ENCODE measurements at places on chromosomes 3 and 15. TPM values are rescaled to one million over a fixed set of nuclear protein-coding genes. Genes with fewer than 3 reads are reported as not detected.

GRCh38 chr3:29822071-29822470 is 541.2 kb downstream of the RBMS3 start:
- DNase-seq: peak; percentile 48

DNA sequence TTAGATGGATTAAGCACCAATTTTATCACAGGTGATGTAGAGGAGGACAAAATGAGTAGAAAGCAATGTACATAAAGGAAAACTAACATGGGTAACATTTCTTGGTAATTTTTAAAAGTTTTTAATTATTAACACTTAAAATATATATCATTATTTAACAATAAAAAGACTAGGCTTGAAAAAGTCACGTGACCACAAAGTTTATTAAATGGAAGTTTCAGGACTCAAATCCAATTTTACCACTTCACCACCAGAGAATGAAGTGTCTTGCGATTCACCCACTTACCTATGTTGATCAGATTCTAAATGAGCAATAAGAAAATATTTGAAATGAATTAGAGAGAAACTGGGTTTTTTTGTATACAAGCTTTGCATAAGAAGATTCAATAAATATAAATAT is 721.3 kb downstream of the GBE1 start:
- DNase-seq: no peak

- no peak for DNase-seq
Observed at GRCh38 chr3:134804508-134805480, 9.7 kb downstream of the EPHB1 start.

GRCh38 chr3:152278756-152279427 is 10.2 kb downstream of the MBNL1 start:
- DNase-seq: no peak

- DNase-seq: peak; percentile 66
Observed at GRCh38 chr3:69739204-69740102, at the start of gene MITF. MITF (plus strand) TSS chr3:69739464; CDS start chr3:69739598, 134 bp downstream.

- DNase-seq: peak; percentile 56
Observed at GRCh38 chr3:159263750-159264553, 462.1 kb downstream of the MFSD1 start.

DNA sequence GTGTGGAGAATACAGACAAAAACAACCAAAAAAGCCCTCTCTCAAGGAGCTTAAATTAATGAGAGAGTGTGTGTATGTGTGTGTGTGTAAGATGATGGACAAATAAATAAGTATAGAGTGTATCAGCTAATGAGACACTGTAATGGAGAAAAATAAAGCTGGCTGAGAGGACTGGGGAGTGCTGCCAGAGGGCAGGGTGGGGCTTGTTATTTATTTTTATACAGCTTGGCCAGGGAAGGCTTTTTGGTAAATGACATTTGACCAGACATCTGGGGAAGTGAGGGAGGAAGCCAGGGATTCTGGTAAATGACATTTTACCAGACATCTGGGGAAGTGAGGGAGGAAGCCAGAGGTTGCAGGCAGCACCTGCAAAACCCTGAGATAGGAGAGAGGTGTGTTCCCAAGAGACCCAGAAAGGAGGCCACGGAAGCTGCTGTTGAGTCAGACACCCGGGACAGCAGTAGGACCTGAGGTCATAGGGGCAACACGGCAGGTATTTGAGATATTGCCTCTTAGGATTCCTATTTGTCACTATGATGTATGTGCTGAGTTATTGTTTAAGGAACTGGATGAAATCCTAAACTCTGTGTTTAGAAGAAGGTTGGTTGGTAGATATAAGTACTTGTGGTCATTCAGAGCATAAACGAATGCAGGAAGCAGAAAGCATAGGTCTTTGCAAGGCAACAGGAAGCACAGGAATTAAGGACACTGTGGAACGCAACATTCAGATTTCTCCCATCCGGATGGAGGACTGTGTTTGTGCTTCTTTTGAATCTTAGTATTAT is 2.7 kb downstream of the SV2B start:
- DNase-seq: no peak

- peak; percentile 60 for DNase-seq
Observed at GRCh38 chr3:150177673-150178381, 207.1 kb upstream of the PFN2 start.

DNA sequence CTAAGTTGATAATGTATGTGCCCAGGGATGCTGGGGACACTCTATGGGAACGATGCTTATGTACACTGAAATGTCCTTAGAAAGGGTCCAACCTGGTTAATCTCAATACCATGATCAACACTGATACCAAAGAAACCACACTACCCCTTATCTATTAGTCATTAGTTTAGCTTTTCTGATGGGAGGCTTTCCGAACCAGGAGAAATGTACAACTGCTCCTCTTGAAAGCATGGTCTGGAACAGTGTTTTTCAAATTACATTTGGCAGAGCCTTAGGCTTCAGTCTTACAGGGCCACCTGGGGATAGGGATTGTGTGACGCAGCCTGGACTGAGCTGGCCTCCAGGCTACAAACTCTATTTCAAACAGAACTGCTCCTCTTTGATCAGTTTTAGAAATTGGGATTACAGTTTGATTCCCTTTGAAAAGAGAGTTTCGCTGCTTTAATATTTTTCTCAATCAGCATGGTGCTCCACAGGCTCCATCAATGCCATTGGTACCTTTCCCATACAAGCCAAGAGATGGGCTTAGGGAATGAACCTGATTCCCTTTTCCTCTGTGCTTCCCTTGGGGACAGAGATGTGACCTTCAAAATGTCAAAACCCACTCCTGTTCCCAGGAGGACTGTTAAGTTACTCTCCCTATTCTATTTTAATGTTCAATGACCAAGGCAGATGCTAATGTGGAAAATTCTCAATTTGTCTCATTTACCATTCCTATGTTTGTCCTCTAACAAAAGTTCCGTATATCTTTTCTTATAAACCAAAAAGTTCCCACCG is 296.0 kb upstream of the ADAMTS9 start:
- DNase-seq: no peak

GRCh38 chr15:89178307-89178977 is 42.9 kb downstream of the RLBP1 start:
- no peak for DNase-seq

GRCh38 chr3:64094713-64095079 is 71.4 kb upstream of the PSMD6 start:
- DNase-seq: no peak

DNA sequence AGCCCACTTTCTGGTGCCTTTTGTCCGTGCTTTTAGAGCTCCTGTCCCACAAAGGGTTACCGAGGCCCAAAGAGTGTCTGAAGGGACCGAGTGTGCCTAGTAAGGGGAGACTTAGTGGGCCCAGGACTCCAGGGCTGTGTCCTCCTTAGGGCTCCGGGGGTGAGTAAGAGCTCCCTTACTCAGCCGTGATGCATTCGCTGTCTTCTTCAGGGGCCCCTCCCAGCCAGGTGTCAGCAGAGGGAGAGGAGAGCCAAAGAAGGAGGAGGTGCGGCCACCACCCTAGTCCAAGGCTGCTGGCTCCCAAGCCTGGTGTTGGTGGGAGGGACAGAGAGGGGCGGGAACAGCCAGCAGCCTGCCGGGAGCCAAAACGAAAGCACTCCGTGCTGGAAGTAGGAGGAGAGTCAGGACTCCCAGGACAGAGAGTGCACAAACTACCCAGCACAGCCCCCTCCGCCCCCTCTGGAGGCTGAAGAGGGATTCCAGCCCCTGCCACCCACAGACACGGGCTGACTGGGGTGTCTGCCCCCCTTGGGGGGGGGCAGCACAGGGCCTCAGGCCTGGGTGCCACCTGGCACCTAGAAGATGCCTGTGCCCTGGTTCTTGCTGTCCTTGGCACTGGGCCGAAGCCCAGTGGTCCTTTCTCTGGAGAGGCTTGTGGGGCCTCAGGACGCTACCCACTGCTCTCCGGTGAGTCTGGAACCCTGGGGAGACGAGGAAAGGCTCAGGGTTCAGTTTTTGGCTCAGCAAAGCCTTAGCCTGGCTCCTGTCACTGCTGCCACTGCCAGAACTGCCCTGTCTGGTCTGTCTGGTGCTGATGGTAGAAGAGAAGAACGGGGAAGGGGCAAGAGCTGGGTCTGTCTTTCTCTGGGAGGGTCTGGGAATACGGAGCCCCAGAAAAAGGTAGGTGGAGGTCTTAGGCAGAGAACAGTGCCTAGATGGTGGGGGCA is at the start of gene IL17RC:
TSS of gene IL17RC (plus strand) at position 365 of the 947 bp plus-strand sequence. CDS start at position 583, 218 bp downstream.
- DNase-seq: peak; percentile 96

- DNase-seq: no peak
Observed at GRCh38 chr3:172199850-172200369, 160.5 kb downstream of the FNDC3B start.

DNA sequence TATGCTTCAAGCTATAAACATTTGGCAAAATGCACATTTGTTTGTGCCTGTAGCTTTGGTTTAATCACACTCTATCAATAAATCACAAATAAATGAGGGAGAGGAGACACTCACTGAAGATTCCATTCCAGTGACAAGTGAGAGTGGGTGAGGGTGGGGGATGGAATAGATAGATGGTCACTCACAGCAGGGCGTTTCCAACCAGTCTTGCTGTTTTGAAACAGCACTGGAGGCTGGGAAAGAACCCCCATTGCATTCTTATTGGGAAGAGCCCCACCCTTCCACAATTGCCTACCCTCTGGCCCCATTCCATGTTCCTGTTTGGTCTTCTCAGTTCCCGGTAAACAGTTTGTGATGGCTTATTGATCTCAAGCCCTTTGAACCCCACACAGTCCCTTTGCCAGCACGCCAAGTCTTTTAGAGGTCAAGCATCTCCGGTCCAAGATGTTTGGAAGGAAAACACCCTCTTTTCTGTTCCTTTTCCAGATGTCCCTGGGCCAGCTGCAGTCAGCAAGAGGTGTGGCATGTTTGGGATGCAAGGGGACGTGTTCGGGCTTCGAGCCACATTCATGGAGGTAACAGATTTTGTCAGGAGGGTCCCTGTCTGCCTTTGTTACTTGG is 30.7 kb downstream of the LMCD1 start:
- peak; percentile 82 for DNase-seq

DNA sequence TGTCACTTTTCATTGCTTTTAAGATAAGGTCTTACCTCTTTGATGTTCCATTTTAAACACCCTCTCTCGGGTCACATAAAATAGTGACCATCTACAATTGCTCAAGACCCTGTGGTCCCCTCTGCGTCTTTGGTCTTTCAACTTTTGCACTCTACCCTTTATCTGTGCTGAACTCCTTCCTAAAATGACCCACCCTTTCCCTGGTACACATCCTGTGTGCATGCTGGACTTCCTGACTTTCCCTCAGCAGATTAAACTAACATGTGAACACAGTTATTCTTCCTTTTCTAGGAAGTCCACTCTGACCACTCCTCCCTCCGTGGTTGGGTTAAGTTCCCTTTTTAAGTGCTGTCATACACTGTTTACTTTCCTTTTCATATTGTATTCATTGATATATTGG is 414.2 kb downstream of the GABRB3 start:
- DNase-seq: no peak

DNA sequence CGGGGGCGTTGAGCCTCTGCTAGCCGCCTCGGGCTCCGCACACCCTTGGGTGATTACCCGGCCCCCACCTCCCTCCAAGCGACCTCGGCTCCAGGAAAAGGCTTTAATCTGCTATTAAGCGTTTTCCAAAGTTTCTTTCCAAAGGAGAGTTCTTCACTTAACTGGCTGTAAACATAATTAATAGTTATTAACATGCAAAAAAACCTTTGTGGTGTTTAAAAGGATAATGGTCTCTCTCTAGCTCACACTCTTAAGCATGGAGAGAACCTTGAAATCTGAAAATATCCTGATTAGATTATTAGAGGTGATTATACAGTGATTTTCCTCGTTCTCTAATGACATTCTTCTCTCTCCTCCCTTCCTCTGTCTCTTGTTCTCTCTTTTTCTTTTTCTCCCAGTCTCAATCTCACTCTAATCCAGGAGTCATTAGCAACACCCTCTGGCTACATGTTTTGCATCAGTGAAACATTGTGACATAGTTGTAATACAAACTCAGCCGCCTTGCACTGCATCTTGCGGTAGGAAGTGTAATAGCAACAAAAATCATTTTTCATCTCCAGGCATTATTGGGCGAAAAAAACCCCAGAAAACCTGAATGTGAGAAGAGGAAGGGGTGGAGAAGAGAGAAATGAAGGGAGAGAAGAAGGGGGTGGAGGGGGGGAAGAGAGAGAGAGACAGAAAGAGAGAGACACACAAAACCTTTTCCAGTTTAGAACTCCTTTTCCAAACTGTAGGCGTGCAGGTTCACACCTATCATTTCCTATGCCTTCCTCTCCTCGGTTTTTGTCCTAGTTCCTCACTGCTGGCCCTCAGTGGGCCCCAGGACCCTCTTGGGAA is 24.4 kb downstream of the NR2F2 start:
- no peak for DNase-seq

- peak; percentile 41 for DNase-seq
Observed at GRCh38 chr3:71681224-71681668, 44.0 kb downstream of the EIF4E3 start.

GRCh38 chr3:173003471-173003870 is 137.6 kb downstream of the SPATA16 start:
- DNase-seq: no peak

- DNase-seq: no peak
Observed at GRCh38 chr3:72044231-72044855, 259.4 kb upstream of the PROK2 start.

DNA sequence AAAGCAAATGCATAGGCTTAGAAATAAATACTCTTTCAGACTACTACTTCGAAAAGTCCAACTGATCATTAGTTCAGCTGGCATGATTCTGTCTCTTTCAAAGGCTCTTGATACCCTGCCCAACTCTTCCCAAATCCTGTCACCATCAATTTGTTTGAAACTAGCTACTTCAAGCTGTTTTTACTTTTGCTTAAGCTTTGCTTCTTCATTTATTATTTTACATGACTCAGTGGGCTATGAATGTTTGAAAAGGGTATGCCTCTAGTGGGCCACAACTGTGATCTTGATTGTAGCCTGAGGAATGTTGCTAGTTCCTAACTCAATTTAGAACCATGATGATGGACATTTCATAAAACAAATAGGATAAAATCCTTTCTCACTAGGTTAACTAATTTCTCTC is 340.8 kb downstream of the NAALADL2 start:
- no peak for DNase-seq

DNA sequence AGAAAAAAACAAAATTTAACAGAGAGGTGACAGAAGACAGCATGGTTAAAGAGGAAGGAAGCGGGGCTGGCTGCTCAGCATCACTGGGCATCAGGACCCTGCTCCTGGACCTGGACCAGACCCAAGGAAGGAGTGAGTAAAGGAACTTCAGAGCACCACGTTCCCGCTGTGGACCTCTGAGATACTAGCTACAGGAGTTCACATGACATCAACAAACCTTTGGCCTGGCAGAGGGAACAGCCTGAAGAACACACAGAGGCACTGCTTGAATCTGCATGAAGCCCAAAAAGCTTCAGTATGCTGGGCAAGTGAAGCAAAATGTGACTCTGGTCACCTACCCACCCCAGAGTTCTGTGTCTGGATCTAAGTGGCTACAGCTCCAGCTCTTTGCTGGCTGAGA is 38.1 kb downstream of the SLC2A2 start:
- no peak for DNase-seq

- DNase-seq: peak; percentile 96
Observed at GRCh38 chr3:45105855-45106671, 40.1 kb downstream of the CDCP1 start.

GRCh38 chr15:65414841-65415621 is 7.7 kb downstream of the IGDCC4 start:
- DNase-seq: peak; percentile 13

- DNase-seq: no peak
Observed at GRCh38 chr3:100968932-100969906, 24.0 kb downstream of the ABI3BP start.

- no peak for DNase-seq
Observed at GRCh38 chr3:2735392-2735894, 374.7 kb downstream of the IL5RA start.

DLL4 gene
- total RNA-seq: not detected

CP gene
- not detected for total RNA-seq

EXD1 gene
- not detected for total RNA-seq

CMTM6 gene
- total RNA-seq: 97.4 TPM

GOLGB1 gene
- 24.4 TPM for total RNA-seq

GRM7 gene
- total RNA-seq: not detected

VEPH1 gene
- 25.0 TPM for total RNA-seq

HHLA2 gene
- total RNA-seq: not detected

TLR9 gene
- not detected for total RNA-seq

All from A172 (cell line).